Stimulated activated CD8-positive, alpha-beta memory T cell treated with anti-CD3 and anti-CD28 coated beads, Interleukin-15, amount 100 ng/mL, for 24 hours (primary cell): ENCODE measurements at places on chromosomes 2 and 18.
A peak's percentile ranks its signal among the peaks of the same experiment; 100 is the strongest.

DNA sequence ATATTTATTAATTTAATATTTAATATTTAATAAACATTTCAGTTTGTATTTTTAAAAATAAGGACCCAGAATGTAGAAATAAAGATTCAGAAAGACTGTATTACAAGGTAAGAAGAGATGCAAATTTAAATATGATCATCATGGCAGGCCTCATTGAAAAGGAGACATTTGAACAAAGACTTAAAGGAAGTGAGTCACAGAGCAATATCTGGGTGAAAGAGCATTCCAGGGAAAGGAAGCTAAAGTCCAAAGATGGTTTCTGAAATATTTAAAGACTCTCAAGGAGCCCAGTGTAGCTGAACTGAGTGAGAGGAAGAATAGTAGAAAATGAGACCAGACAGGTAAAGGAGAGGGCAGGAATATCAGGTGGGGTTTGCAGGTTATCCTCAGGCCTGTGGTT, 5.9 kb downstream of the SCYGR4 start:
- no peak for DNase-seq

GRCh38 chr2:41972819-41973218, 75.0 kb upstream of the PKDCC start:
- no peak for DNase-seq

DNA sequence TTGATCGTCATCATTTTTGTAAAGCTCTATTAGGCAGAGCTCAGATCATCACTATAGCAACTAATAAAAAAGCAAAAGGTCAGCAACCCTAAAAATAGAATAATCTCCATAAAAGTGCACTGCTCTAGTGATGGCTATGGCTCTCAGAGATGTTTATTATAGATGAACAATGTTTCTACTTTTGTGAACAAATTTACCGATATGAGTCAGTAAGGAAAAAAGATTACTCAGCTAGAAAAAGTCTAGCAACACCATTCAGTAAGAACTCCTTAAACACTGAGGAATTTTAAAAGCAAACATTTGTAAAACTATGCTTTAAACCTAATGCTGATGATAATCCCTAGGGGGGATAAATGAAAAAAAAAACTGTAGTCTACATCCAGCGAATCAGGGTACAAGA, 69.6 kb downstream of the ACVR1C start:
- DNase-seq: no peak

DNA sequence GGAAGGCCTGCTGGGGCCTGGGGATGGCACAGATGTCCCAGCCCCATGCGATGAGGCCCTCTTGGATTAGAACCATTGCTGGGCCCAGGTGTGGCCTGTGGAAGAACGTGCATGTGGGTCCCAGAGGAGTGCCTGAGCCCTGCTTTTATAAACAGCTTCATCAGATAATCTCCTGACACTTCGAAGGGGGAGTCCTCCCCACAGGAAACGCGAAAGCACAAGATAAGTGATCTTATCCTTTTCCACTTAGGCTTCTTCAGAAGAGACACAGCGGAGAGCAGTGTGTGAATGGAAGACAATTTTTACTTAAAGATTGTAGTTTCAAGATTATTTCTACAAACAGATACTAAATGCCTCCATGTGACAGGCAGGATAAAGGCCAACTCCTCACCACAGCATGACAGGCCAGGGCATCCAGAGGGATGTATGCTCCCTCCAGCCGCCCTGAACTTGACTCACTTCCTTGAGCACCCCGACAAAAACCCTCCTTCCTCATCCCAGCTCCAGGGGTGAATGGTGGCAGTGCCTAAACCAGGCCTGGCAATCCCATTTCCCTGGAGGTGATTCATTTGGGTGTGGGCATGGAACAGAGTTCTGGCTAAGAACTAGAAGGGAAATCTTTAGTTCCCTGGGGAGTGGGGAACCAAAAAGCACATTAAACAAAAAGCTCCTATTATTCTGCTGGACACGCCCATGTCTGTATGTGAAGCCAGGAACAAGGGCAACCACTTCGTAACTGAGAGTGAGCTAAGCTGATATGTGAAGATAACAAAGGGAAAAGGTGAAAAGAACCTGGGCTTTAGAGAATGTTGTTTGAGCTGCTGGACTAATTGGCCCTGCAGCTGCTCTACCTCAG, 56.2 kb upstream of the TMEM163 start:
- no peak for DNase-seq

DNA sequence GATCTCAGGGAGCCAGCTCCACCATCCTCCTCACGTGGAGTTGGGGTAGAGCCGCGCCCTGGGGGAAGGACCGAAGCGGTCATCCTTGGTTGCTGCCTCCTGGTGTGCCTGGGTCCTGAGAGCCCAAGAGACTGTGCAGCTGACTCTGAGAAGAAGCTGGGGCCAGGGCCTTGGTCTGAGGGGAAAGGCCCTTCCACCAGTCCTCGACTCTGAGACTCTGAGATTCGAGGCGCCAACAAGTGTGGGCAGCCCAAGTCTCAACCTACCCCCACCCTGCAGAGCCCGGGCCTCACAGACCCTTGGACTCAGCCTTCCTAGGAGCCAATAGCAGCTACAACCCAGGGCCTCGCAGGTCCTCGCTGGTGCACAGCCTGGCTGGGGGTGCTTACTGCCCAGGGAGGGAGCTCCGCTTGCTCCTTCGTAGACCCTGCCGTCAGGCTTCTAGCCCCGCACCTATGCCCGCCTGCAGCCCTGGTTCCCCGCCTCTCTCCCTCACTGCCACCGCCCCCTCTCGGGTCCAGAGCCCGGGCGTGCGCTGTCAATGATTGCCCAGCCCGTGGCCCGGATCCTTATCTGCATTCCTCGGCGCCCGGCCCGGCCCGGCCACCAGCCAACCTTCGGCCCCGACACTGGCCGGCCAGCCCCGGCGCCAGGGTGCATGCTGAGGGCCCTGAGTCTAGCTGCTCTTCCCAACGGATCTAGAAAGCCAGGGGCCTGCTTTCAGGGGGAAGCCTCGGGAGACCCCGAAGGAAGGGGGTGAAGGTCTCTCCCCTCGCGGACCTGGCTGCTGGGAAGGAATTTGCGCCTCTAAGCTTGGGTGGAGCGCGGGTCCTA, 2.0 kb downstream of the IHH start:
- DNase-seq: no peak

GRCh38 chr2:30208453-30208852, 22.9 kb upstream of the LBH start:
- DNase-seq: no peak

- DNase-seq: no peak
Measured at GRCh38 chr2:36452260-36452659, 96.7 kb downstream of the CRIM1 start.

- DNase-seq: no peak
Measured at GRCh38 chr18:10040287-10041011, 126.6 kb downstream of the VAPA start.

- DNase-seq: no peak
Measured at GRCh38 chr2:31893094-31893493, 117.7 kb downstream of the MEMO1 start.

DNA sequence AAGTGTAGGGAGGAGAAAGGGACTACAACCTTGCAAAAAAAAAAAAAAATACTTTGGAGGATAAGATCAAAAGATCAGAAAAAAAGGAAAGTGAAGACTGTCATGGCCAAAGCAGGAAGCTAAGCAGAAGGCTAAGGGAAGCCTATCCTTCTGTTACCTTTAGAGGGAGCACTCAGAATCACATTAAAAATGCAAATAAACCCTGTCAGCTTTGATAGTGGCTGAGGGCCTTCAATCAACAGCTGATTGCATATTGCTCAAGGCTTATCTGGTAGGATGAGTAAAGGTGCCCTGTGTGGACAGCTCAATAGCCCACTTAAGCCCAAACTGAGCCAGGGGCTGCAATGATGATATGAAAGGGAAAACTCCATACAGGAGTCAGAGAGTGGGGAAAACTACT, 1021.2 kb downstream of the LRP1B start:
- DNase-seq: no peak

- DNase-seq: no peak
Measured at GRCh38 chr2:165293440-165294420, 54.5 kb downstream of the SCN2A start.

GRCh38 chr2:96507957-96508520, 2.9 kb upstream of the NEURL3 start:
- DNase-seq: peak; percentile 96

DNA sequence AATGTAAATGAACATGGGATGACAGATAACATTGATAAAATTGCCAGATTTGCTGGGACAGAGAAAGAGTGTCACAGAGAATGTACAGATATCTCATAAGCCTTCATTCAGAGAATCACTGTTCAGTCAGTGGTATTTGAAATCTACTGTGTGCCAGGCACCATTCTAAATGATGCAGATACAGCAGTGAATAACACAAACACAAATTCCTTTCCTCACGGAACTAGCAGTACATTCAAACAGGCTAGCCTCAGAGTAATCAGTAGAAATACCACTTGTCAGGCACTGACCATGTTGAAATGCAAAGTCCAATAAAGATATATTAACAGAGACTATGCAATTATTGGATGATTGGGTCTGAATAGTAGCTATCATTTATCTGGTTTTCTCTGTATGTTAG, 211.0 kb downstream of the RDH14 start:
- no peak for DNase-seq

DNA sequence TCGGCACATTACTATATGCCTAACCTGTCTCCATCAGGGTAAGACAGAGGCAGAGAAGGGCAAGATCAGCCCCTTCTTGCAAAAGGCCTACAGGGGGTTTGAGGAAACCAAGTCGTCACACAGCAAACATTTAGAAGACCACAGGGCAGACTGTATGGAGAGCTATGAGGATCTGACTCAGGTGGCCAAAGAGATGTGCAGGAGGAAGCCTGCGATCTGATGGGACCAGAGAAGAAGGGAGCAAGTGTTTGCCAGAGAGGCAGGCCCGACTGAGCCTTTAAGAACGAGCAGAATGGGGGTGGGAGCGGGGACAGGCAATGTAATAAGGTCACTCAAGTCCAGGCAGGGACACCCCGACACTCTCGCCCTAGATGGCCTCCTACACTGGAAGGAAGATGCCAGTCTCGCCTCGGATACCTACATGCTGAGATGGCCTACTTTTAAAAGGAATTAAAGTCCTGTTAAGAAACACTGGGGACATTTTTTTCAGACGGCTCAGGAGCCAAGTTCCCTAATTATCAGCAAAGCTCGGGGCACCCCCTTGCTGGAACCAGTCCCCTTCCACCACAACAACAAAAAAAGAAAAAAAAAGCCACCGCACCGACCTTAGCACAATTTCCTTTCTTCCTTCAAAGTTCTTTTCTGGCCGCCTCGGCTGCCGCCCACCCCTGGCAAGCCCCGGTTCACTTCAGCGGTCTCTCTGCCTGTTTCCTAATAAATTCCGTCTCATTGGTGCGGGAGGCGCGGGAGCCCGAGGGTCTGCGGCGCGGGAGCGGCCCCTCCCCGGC, 1.5 kb downstream of the SFXN5 start:
- no peak for DNase-seq

- DNase-seq: no peak
Measured at GRCh38 chr2:176638167-176639015, 369.1 kb downstream of the MTX2 start.

DNA sequence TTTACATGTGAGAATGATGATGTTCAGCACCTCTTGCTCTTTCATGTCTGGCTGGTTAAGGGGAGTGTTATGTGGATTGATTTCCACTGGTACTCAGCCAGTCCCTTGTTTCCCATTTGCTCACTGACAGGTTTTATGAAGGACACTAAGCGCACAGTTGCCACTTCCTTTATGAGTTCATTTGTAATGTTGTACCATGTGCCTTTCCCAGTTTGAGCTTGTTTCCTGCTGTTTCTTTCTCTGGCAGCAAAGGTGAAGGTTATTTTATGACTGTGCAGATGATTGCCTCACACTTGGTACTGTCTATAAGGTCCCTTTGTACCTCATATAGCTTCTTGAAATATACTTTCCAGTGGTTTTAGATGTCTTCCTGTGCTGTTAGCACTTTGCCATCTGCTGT, 1700.5 kb upstream of the TMEFF2 start:
- DNase-seq: no peak

- DNase-seq: no peak
Measured at GRCh38 chr2:98063291-98063854, 23.6 kb upstream of the VWA3B start.

- DNase-seq: no peak
Measured at GRCh38 chr2:206361407-206362045, 81.8 kb upstream of the ADAM23 start.

DNA sequence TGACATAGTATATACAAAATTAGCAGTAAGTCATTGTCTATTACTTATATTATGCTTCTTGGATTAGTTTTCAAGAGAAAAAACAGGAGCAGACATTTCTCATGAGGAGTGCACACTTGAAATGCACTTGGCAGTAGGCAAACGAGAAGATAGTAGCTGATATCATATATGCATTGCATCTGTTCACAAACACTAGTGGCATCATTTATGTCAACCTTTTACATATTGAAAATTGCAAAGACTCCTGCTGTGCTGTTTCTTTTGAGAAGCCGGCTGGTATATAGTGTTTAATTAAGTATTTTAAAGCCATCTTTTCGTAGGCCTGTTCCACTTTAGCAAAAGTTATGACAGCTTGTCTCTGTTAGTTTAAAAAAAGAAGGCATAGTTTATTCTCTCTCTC, 58.4 kb upstream of the SLC8A1 start:
- DNase-seq: no peak

- DNase-seq: no peak
Measured at GRCh38 chr2:25920336-25920735, 42.0 kb upstream of the ASXL2 start.

DNA sequence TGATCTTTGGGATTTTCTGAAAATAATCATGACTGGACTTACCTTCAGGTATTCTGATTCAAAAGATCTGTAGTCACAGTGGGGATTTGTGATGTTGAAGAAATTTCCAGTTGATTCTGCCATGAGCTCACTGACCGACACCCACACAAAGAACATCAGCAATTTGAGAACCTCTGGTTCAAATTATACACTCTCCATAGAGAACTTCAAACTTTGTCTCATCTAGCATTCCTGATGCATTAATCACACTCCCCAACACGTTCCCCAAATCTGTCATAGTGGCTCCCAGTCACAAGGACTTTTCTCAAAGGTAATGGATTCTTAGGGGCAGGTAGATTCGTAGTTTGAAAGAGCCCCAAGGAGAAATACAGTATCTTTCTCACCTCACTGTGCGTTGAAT, 584.3 kb downstream of the FBXO15 start:
- DNase-seq: no peak

- DNase-seq: no peak
Measured at GRCh38 chr2:238338710-238339394, 18.5 kb downstream of the TRAF3IP1 start.
